Suppressor macrophage (primary cell): ENCODE measurements at places on chromosomes 2 and 18.
A peak's percentile ranks its signal among the peaks of the same experiment; 100 is the strongest.

- no peak for DNase-seq
Observed at GRCh38 chr18:57014772-57015413, 132.0 kb upstream of the BOD1L2 start.

GRCh38 chr2:48519593-48519992 is 10.4 kb upstream of the STON1 start:
- no peak for DNase-seq

DNA sequence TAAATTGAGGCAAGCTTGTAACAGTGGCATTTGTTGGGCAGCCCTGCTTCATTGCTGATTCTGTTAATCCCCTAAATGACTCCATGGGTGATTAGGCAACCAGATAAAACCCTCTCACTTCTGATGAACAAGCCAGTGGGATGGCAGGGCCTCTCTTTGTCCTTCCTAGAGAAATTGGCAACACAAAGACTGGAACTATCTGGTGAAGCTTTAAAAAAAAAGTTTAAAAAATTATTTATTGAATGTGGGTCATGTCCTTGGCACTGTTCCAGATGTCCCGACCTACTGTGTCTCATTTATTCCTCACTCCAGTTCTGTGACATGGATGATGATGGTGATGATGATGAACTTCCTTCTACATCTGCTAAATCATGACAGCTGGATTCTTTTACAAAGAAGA is 30.8 kb downstream of the NRP2 start:
- DNase-seq: peak; percentile 49

DNA sequence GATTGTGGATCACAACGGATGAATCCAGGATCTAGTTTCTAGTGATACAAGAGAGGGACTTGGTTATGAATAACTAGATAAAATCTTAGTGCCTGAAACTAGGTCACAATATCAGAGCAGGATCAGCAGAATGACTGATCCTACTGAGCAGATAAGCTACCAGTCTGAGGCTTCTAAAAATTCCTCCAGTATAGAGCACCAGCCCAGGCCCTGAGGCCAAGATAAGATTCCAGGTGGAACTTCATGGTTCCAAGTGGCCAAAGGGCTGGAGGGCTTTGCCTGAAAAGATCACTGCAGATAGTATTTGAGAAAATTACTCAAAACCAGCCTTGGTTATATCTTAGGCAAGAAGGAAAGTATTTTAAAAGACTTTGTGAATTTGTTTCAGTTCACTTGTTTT is 162.4 kb downstream of the GREB1L start:
- DNase-seq: no peak

GRCh38 chr2:16012626-16013358 is 72.4 kb downstream of the MYCN start:
- DNase-seq: peak; percentile 19

GRCh38 chr2:234947556-234947955 is 4.3 kb upstream of the SH3BP4 start:
- DNase-seq: no peak

DNA sequence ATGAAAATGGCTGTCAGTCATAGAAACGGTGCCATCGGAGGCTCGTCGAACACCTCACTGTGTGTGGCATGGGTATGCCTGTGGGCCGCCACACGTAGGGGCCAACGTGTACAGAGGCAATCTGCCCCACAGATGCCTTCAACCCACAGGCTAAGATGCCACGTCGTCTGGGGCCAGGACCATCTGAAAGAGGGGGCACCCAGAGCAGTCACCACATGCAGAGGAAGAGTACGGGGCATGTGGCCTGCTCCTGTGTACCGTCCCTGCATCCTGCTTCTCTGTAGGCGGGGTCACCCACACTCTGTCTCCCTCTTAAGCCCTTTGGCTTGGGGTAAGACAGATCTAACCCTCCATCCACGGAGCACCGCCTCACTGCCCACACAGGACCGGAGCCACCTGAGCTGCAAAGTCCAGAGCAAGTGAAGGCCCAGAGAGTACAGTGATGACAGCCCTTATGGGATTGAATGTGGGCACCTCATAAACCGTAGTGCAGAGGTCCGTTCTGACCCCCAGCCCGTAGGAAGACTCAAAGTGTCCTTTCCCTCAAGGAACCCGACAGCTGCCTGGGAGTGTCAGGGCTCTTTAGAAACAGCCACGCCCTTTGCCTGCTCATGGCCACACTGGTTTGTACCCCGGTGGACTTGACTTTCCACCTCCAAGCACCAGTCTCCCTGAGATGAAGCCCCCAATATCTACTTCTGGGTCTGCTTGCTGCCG is 66.2 kb downstream of the TWIST2 start:
- DNase-seq: no peak

DNA sequence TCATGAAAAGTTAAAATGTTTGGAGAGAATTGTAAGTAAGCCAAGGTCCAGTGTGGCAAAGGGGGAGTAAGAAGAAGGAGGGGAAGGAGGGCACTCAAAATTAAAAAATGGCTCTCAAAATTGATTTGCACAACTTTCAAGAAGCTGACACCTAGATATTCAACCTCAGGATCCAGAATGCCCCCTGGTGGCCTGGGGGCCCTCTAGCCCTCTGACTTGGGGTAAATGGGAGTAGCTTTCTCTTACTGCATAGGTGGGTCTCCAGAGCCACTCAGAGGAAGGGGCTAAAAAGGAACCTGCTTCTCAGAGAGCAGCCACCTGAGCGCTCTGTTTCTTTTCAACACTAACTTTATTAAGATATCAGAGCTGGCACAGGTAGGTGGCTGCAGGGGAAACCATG is 968.5 kb downstream of the BCL11A start:
- DNase-seq: peak; percentile 8
